SJCRH30 (cell line): ENCODE measurements at places on chromosomes 6 and 20. TPM values are rescaled to one million over a fixed set of nuclear protein-coding genes. Genes with fewer than 3 reads are reported as not detected.

The CLIC5 gene
- total RNA-seq, result 0.05 and 0.06 TPM in 2 replicates

GRCh38 chr20:38129248-38129865 lies 35.7 kb downstream of the TGM2 start:
- H3K36me3 ChIP-seq, result no peaks in the 10 kb centered on the region
- H3K4me3 ChIP-seq, result no peak overlapping the region
- peaks cover 40% of the 10 kb centered on the region for H3K4me1 ChIP-seq
- no peak overlapping the region for H3K27ac ChIP-seq
- DNase-seq, result no peak
- no peaks in the 10 kb centered on the region for H3K27me3 ChIP-seq

DNA sequence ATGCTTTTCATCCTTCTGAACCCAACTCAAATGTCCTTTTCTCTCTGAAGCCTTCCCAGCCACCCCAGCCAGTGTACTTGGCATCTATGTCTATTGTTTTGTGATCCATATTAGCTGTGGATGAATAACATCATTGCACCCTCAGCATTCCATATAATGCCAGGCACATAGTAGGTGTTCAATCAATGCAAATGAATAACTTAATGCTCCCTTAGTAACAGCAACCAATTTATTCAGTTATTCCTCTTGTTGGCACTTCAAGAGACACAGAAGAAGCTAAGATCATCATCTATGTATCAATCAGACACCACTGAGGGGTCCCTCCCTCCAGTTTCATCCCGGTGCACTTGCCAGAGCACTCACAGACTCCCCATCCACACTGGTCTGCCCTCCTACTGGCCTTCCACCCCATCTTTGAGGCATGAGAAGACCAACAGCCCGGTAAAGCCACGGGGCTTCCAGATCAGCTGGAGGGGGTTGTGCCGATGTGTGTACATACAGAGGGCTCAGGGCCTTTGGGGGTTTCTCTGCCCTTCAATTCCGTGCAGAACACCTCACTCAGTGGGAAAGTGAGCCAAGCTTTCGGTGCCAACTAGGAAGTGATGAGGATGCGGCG lies 2.4 kb upstream of the TAF8 start:
- H3K4me1 ChIP-seq, result peaks cover 36% of the 10 kb centered on the region
- no peak overlapping the region; the same call in 1 of the 2 replicates for H3K27ac ChIP-seq
- peaks cover 2% of the 10 kb centered on the region; the same call in 1 of the 2 replicates for H3K36me3 ChIP-seq
- DNase-seq, result no peak

GRCh38 chr20:58982406-58983114 lies 1.5 kb downstream of the NELFCD start:
- peaks cover 7% of the 10 kb centered on the region for H3K4me1 ChIP-seq
- peaks cover 33% of the 10 kb centered on the region for H3K36me3 ChIP-seq
- H3K27ac ChIP-seq, result no peak overlapping the region
- H3K27me3 ChIP-seq, result no peaks in the 10 kb centered on the region

GRCh38 chr20:37526839-37527637 lies 638 bp downstream of the BLCAP start:
- H3K4me3 ChIP-seq, result peak overlapping the region; percentile 99
- peaks cover 13% of the 10 kb centered on the region for H3K36me3 ChIP-seq
- H3K27ac ChIP-seq, result peak overlapping the region; percentile 99
- no peaks in the 10 kb centered on the region for H3K27me3 ChIP-seq
- H3K4me1 ChIP-seq, result peaks cover 23% of the 10 kb centered on the region

DNA sequence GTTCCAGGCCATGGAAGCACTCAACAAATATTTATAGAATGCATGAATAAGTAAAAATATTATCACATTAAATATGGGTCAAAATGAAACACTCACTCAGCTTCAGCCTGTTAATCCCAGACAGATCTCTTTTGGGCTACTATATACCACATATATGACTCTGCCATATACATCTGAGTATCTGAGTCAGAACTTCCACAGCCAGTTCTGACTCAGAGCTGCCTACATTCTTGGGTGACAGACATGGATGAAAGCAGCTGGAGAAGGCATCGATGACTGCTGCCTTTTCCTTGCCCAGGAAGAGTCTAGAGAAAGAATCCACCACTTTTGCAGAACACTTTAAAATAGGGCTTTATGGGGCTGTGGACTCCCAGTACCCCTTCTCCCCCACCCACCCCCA lies 11.5 kb upstream of the PDYN start:
- H3K4me1 ChIP-seq, result no peaks in the 10 kb centered on the region
- H3K27ac ChIP-seq, result no peak overlapping the region
- H3K36me3 ChIP-seq, result no peaks in the 10 kb centered on the region
- DNase-seq, result no peak
